Osteoblast (primary cell): ENCODE measurements at places on chromosomes 6 and 20.

GRCh38 chr6:34099878-34100277, 46.0 kb downstream of the GRM4 start:
- no peak overlapping the region for H3K27ac ChIP-seq
- no peaks in the 10 kb centered on the region for H3K36me3 ChIP-seq
- H3K27me3 ChIP-seq: peaks cover 26% of the 10 kb centered on the region
- no peak overlapping the region for H3K4me3 ChIP-seq

GRCh38 chr6:4682431-4683097, 93.6 kb upstream of the CDYL start:
- H3K36me3 ChIP-seq: no peaks in the 10 kb centered on the region
- H3K4me1 ChIP-seq: no peaks in the 10 kb centered on the region
- peaks cover 14% of the 10 kb centered on the region for H3K27me3 ChIP-seq

DNA sequence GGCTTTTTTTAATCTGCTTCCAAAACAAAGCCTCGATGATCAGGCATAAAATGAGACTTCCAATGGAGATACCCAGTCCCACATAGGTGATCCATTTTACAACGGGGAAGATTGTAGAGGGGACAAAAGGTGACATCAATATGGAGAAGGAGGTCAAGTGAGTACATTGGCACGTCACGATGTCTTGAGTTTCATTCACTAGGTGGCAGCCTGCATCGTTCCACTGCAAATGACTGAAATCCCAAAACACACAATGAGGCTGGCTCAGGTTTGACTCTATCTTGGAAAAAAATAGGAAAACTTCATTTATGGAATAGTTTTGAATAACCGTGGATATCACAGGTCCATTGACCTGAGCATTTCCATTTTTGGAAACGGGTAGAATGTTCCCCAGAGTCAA, 32.5 kb downstream of the ADGRF1 start:
- H3K4me1 ChIP-seq: no peaks in the 10 kb centered on the region
- H3K27me3 ChIP-seq: no peaks in the 10 kb centered on the region
- no peaks in the 10 kb centered on the region for H3K36me3 ChIP-seq
- no peak for DNase-seq

DNA sequence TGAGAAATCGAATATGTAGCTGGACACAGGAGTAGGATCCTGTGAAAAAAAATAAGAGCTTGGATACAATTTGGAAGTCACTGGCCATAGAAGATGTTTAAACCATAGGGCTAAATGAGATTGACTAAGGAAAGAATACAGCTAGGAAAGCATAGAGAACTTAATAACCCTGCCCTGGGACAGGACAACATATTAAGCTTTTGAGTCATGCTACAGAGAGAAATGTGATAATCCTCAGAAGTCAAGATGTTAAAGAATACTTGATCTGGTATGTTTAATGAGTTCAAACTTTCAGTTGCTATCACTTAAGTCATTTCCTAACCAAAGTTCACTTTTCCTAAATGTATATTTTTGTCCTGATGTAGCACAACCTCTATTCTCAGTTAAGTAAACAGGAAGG, 154.6 kb upstream of the TSHZ2 start:
- no peak overlapping the region for H3K4me3 ChIP-seq
- no peaks in the 10 kb centered on the region for H3K4me1 ChIP-seq
- DNase-seq: no peak
- no peaks in the 10 kb centered on the region for H3K27me3 ChIP-seq

- DNase-seq: no peak
- H3K4me1 ChIP-seq: no peaks in the 10 kb centered on the region
- no peak overlapping the region for H3K4me3 ChIP-seq
These were observed 867.6 kb upstream of the FLRT3 start for GRCh38 chr20:15205028-15205427.

DNA sequence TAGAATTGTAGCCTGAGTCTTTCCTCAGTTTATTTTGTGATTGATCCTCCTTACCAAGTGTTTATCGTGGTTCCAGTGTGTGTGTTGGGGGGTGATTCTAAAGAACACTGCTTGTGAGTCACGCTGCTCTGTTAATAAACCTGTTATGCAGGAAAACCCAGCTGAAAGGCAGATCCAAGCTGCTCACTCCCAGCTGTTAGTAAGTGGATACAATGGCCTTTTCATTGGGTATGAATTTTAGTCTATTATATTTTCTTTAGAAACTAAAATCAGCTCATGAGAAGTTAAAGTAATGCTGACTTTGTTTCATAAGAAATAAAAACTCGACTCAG, 12.2 kb upstream of the DSTN start:
- DNase-seq: peak; percentile 60
- H3K27me3 ChIP-seq: no peaks in the 10 kb centered on the region
- H3K4me1 ChIP-seq: peaks cover 48% of the 10 kb centered on the region
- no peaks in the 10 kb centered on the region for H3K36me3 ChIP-seq
- H3K4me3 ChIP-seq: peak overlapping the region; percentile 0

GRCh38 chr6:109051301-109052017, 43.2 kb downstream of the SESN1 start:
- no peaks in the 10 kb centered on the region for H3K27me3 ChIP-seq
- H3K27ac ChIP-seq: no peak overlapping the region
- no peak for DNase-seq
- no peaks in the 10 kb centered on the region for H3K4me1 ChIP-seq

DNA sequence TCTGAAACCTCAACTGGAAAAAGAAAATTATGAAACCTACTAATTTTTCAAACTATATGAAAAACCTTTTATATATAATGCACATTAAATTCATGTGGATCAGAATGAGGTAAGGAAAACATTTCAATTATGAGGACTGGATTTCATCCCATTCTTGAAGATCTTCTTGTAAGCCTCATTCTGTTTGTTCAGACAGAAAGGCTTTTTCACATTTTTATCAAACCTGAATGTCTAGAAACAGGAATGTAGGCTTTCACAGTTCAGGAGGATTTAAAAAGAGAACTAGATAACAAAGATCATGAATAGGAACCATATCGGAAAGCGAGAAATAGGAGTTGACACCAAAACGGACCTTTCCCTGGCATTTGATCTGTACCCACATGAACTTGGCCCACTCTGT, 192.5 kb upstream of the KCNK16 start:
- H3K4me3 ChIP-seq: no peak overlapping the region
- H3K27me3 ChIP-seq: no peaks in the 10 kb centered on the region
- DNase-seq: no peak
- H3K4me1 ChIP-seq: no peaks in the 10 kb centered on the region
- H3K36me3 ChIP-seq: no peaks in the 10 kb centered on the region

- H3K36me3 ChIP-seq: no peaks in the 10 kb centered on the region
- no peaks in the 10 kb centered on the region for H3K27me3 ChIP-seq
- H3K4me3 ChIP-seq: peak overlapping the region; percentile 71
- H3K4me1 ChIP-seq: peaks cover 23% of the 10 kb centered on the region
These were observed 42.8 kb upstream of the HFE start for GRCh38 chr6:26044140-26045064.

DNA sequence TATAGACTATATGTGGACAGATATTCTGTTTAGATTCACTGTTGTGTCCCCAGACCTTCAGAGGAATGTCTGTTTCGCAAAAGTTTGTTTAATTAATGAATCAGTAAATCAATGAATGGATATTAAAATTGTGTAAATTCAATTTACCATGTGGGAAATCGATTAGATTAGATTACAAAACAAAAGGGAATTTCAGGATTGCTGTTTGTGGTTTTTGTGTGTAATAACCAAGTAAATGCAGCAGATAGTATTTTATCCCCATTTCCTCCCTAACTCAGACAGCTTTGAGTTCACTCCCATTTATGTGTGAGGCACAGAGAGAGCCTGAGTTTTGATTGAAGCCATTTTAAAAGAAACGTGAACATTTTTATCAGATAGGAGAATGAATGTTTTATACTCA, 214.8 kb downstream of the ADGB start:
- H3K27me3 ChIP-seq: no peaks in the 10 kb centered on the region
- peak overlapping the region; percentile 74 for H3K27ac ChIP-seq
- peaks cover 27% of the 10 kb centered on the region for H3K4me1 ChIP-seq
- no peak overlapping the region for H3K4me3 ChIP-seq
- DNase-seq: no peak

- DNase-seq: peak; percentile 66
- H3K27me3 ChIP-seq: no peaks in the 10 kb centered on the region
- H3K27ac ChIP-seq: peak overlapping the region; percentile 99
- H3K4me1 ChIP-seq: peaks cover 38% of the 10 kb centered on the region
- H3K4me3 ChIP-seq: peak overlapping the region; percentile 59
These were observed 289.4 kb upstream of the STXBP5 start for GRCh38 chr6:146914489-146915483.

DNA sequence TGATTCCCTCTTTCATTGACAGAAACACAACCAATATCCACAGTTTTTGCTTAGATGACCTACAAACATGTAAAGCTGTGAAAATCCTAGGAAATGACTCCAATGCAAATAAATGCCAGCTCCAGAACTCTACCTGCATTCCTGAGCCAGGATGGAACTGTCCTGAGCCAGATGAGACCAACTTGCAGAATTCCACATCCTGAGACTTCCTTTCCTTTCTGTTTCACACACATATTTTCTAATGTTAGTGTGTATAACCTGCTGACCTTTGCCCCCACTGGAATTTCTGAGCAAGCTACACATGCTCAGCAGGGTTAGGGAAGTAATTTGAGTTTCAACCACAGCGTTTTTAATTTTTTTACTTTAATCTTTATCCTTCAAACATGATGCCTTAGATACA, 69.6 kb upstream of the ADGRF1 start:
- no peaks in the 10 kb centered on the region for H3K4me1 ChIP-seq
- H3K4me3 ChIP-seq: no peak overlapping the region
- H3K27me3 ChIP-seq: no peaks in the 10 kb centered on the region
- DNase-seq: no peak

DNA sequence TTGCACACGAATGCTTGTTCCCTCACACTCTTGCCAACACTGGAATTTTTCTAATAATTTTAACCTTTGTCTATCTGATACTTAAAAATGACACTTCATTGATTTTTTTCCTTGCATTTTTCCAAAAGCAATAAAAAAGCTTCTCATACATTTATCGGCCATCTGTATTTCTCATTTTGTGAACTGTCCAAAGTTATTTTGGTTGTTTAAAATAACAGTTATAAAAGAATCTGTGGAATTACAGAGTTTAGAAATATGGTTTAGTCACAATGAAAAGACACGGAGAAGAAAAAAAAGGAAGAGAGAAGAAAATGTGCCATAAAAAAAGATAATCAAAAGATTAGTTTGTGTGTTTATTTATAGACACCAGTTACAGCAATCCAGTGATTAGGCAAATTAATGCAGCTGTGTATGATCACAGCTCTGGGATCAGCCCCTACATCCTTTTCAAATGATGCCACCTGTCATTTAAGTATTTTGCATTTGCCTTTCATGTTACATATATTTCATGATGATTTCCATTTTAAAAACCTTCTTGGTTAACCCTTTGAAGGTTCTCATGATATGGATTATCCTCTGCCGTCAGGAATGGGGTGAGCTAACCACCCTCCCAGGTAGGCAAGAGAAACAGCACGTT, 171.7 kb downstream of the BACH2 start:
- DNase-seq: peak; percentile 13
- H3K4me1 ChIP-seq: peaks cover 24% of the 10 kb centered on the region
- H3K27ac ChIP-seq: peak overlapping the region; percentile 43
- no peak overlapping the region for H3K4me3 ChIP-seq

GRCh38 chr20:36599912-36600345, 5.7 kb upstream of the RAB5IF start:
- no peaks in the 10 kb centered on the region for H3K27me3 ChIP-seq
- no peak overlapping the region for H3K4me3 ChIP-seq
- H3K36me3 ChIP-seq: no peaks in the 10 kb centered on the region

DNA sequence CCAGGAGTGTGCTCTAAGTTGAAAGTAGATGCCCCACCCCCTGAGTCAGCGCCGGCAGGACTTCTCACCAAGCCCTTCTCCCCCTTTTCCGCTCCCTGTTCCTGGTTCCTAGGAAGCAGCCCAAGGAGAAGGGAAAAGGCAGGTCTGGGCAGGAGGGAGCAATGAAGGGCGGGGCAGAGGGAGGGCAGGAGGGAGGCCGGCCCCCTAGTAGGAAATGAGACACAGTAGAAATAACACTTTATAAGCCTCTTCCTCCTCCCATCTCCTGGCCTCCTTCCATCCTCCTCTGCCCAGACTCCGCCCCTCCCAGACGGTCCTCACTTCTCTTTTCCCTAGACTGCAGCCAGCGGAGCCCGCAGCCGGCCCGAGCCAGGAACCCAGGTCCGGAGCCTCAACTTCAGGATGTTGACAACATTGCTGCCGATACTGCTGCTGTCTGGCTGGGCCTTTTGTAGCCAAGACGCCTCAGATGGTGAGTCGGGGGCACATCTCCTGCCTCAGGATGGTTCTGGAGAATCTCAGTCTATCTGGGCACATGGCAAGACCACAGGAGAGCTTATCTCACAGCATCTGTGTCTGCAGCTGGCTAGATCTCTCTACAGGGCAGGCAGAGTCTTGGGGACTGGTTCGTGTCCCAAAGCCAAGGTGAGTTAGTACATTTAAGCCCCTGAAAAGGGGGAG, at the start of gene PROCR:
Gene PROCR, plus strand, starts transcription at position 320 of the 681 bp plus-strand sequence. Its CDS starts 83 bp downstream, at position 403.
- peaks cover 7% of the 10 kb centered on the region for H3K36me3 ChIP-seq
- DNase-seq: peak; percentile 98
- peaks cover 13% of the 10 kb centered on the region for H3K4me1 ChIP-seq
- H3K27ac ChIP-seq: peak within 1 kb of the TSS; percentile 10
- no peaks in the 10 kb centered on the region for H3K27me3 ChIP-seq
- peak within 1 kb of the TSS; percentile 63 for H3K4me3 ChIP-seq

GRCh38 chr20:34999782-35000181, 44.1 kb downstream of the MYH7B start:
- DNase-seq: peak; percentile 88
- peaks cover 67% of the 10 kb centered on the region for H3K36me3 ChIP-seq
- no peak overlapping the region for H3K4me3 ChIP-seq
- no peak overlapping the region for H3K27ac ChIP-seq
- no peaks in the 10 kb centered on the region for H3K27me3 ChIP-seq

GRCh38 chr6:20102397-20103073, 109.7 kb downstream of the MBOAT1 start:
- H3K4me1 ChIP-seq: no peaks in the 10 kb centered on the region
- no peak overlapping the region for H3K4me3 ChIP-seq
- H3K27me3 ChIP-seq: no peaks in the 10 kb centered on the region
- H3K36me3 ChIP-seq: no peaks in the 10 kb centered on the region
- no peak for DNase-seq

GRCh38 chr6:16166871-16167608, 38.2 kb downstream of the MYLIP start:
- peaks cover 30% of the 10 kb centered on the region for H3K27me3 ChIP-seq
- H3K36me3 ChIP-seq: no peaks in the 10 kb centered on the region
- H3K27ac ChIP-seq: no peak overlapping the region
